NCI-H748 treated with DMSO at 0.1 percent for 48 hours (cell line): ENCODE measurements at places on chromosomes 1 and 21.

- no peak for DNase-seq
Observed at GRCh38 chr1:178134061-178134460, 40.2 kb downstream of the RASAL2 start.

GRCh38 chr1:37987679-37988078, 2.1 kb downstream of the SF3A3 start:
- no peak for DNase-seq

DNA sequence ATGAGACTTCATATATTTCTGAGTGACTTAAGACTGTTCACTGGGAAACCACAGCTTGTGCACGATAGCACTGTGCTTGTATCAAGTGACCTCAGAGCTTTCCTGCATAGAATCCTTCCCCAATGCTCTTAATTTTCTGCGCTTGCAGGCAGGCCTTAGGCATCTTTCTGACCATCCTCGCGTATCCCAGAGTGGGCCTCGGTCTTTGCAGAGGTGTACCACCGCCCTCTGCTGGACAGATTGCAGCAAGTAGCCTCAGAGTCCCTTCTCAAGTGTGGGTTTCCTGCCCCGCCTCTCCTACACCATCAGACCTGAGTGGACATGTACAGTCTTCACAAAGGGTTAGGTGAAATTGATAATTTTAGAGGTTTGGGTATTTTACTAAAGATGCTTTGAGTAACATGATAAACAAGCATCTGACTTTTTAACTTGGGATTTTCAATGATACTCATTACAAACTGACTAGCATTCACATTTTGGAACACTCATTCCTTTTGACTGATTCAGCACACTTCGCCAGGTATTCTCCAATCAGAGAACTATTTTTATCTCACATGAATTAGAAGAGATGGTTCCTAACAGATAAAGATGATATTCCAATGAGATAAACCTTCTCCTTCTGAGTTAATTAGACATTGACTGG, 246.5 kb upstream of the USP25 start:
- peak; percentile 76 for DNase-seq

GRCh38 chr1:69911301-69911801, 294.0 kb downstream of the LRRC40 start:
- no peak for DNase-seq

DNA sequence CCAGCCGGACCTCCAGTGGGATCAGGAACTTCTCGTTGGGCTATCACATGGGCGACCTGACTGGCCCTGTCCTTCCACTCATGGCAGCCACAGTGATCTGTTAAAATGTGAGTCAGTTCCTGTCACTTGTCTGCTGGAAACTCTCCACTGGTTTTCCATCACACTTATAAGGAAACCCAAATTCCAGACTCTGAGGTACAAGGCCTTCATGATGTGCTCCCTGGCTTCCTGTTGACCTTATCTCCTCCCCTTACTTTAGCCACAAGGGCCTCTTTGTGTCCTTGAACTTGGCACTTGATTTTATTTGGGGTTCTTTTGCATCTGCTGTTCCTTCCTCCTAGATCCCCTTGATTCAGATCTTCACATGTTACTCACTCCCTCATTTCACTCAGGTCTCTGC, 96.8 kb downstream of the TENT5C start:
- no peak for DNase-seq

GRCh38 chr1:41812051-41812450, 106.7 kb downstream of the HIVEP3 start:
- peak; percentile 100 for DNase-seq

DNA sequence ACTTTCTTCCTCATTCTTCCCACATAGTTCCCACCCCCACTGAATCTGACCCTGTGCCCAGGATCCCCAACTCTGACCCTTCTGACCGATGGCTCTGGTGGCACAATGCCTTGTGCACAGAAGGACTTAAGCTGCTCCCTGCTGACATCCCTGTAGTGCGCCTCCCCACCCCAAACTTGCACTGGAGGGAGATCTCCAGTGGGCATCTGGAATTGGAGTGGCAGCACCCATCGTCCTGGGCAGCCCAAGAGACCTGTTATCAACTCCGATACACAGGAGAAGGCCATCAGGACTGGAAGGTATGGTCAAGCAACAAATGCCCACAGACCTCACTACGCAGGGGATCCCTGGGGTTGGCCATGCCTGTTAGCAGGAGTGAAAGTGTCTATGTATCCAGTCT, 9.0 kb downstream of the MPL start:
- DNase-seq: no peak

- DNase-seq: peak; percentile 59
Observed at GRCh38 chr1:3359351-3359750, 95.1 kb upstream of the ARHGEF16 start.

DNA sequence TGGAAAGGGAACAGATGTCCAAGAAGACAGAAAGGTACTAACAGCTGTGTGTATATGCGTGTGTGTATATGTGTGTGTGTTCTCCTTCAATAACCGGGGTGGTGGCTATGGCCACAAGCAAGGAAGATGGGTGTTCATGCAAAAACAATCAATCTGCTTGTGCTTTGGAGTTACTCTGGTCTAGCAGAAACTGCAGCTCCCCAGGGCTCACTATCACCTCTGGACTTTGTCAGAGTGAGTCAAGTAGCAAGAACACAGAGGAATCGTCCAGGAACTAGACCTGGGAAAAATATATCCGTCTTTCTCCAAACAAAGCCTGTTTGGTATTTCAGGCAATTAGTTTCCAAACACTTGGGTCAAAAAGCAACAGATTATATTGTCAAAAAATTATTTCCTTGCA, 68.6 kb downstream of the GNG12 start:
- DNase-seq: no peak

- no peak for DNase-seq
Observed at GRCh38 chr1:210565306-210565705, 236.6 kb downstream of the HHAT start.

GRCh38 chr1:212402666-212403321, 11.9 kb downstream of the PACC1 start:
- DNase-seq: no peak

- DNase-seq: no peak
Observed at GRCh38 chr1:103194060-103194459, 85.7 kb upstream of the COL11A1 start.

DNA sequence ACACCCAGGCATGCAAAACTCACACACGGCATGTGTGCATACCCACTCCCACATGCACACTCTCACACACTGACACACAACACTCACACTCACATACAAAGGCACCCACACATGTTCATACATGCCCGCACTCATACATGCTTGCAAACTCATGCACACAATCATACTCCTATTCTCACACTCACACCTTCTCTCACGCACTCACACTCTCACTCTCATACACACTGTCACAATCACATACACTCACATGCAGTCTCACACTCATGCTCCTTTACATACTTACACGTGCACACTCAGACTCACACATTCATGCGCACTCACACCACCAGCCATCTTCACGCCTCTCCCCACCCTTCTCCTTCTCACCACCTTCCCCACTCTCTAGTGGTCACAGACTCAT, 3.1 kb downstream of the SLC5A9 start:
- no peak for DNase-seq
